NCI-H146 (cell line): ENCODE measurements at places on chromosomes 1 and 21.
A peak's percentile ranks its signal among the peaks of the same experiment; 100 is the strongest.

DNA sequence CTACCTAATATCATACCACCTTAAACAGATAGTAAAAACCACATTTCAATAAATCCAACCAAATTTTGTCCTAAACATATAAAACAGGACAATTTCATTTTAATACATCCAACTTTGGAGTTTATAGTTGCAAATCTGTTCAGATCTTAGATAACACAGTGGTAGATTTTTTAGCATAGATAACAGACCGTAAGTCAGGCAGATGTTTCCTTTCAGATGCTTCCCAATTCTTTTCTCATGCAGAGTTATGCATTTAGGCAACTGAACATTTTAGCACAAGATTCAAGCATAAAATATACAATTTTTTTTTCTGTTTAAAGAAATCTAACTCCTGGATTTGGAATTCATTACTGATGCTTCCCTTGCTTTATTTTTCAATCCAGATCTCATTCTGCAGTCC is 156.5 kb upstream of the ZNHIT6 start:
- no peak for DNase-seq

- no peak for DNase-seq
Observed at GRCh38 chr1:111789666-111790316, 34.1 kb downstream of the DDX20 start.

DNA sequence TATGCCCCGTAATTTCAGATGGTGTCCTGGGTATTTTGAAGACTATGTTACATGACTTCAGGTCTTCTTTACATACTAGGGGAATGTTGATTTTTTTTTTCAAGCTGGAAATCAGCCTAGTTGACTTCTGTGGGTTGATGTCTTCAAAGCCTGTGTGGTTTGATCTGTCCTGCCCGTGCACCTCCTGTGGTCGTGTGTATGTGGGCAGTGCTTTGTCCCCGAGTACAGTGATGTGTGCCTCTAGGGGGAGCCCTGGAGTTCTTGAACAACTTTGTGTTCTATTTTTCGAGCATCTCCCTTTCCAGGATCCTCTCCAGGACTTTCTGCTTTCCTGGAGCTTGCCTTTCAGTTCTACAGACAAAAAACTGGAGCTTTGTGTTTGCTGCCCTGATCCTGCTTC is 28.9 kb downstream of the OBSCN start:
- peak; percentile 10 for DNase-seq

DNA sequence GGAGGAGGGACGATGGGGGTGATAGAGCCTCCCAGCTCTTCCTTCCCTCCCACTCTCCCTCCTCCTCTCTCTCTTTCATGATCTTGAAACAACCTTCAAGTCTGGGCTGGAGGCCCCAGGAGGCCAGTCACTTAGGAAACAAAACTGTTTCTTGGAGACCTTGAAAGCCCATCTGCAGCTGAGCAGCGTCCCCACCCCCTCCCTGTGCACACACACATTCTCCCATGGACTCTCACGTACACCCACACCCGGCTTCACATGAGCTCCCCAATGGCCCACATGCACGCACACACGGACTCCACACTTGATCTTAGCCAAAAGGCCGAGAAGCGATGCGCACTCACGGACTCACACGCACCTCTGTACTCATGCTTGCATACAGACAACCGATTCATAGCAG is 3.2 kb upstream of the ATP1A2 start:
- no peak for DNase-seq

DNA sequence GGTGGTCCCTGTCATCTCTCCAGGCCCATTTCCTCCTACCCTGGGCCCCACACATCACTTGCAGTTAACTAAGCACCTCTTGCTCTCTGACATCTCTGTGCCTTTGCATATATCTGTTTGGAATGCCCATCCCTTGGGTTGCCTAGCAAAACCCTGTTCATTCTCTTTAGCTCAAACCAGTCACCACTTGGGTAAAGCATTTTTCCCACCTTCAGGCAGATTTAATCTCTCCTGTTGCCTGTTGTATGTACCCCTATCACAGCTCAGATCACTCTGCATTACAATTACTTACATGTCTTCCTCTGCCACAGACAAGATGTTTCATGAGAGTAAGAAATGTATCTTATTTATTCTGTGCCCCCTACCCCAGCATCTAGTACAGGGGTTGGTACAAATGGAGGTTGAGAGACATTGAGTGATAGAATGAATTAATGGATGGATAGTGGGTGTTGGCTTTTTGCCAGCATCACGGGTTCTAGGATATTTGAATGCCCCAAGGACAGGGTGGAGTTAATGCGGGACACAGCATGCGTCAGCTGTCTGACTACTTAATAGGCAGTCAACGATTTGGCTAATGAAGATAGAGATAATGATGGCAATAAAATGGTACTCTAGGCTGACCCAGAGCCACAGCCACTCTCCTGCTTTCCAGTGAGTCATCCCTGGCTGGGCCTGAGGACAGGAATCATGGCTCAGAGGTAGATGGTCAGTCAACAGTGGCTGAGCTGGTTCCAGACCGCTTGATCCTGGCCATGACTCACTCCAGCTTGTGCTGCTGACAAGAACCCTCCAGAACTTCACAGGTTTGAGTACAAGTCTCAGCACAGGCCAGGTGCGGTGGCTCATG is 6.5 kb downstream of the NR0B2 start:
- DNase-seq = peak; percentile 73

- DNase-seq = no peak
Observed at GRCh38 chr1:23772854-23773242, 5.4 kb upstream of the PITHD1 start.

- no peak for DNase-seq
Observed at GRCh38 chr1:100528871-100529270, 9.1 kb upstream of the GPR88 start.

DNA sequence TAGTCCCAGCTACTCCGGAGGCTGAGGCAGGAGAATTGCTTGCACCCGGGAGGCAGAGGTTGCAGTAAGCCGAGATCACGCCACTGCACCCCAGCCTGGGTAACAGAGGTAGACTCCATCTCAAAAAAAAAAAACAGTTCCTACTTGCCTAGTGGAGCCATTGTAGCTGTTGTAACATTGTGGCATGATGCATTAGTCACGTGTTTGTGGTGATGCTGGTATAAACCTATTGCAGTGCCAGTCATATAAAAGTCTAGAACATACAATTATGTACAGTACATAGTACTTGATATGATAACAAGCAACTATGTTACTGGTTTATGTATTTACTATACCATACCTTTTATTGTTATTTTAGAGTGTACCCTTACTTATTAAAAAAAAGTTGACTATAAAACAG is 16.2 kb downstream of the KYAT3 start:
- DNase-seq = no peak

DNA sequence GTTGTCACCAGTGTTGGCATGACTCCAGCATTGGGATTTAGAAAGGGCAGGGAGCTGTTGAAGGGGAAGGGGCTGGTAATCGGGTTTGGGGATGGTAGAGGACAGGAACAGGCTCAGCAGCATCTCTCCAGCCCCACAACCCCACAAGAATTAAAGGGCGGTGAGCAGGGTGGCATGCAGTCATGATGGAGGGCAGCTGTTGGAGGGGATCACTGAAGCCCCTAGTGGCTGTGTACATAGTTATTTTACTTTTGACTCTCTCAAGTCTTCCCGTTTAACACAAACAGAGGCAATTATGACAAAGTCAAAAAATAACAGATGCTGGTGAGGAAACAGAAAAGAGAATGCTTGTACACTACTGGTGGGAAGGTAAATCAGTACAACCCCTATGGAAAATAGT is 213.8 kb downstream of the URB2 start:
- no peak for DNase-seq

GRCh38 chr1:236673289-236673919 is 12.9 kb upstream of the ACTN2 start:
- no peak for DNase-seq

GRCh38 chr1:28775121-28775942 is 36.6 kb upstream of the OPRD1 start:
- DNase-seq = peak; percentile 71

DNA sequence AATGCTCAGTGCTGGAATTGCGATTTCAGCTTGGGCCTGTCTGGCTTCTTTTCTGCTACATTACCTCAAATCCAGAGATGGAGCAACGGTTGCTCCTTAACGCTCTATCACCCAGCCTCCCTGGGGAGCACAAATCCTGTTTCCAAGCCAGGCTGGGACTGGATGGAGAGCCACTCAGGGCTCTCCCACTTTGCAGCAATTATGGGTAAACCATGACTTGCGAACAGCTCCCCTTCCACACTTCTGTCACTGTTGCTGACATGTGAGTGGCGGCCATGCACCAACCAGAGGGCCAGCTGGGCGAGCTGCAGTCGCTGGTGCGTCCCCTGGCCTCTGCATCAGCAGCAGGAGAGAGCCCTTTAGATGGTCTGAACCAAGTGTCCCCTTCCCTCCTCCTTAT is 65.1 kb upstream of the RAB4A start:
- DNase-seq = no peak

GRCh38 chr1:115404911-115405310 is 66.9 kb upstream of the NGF start:
- no peak for DNase-seq

- DNase-seq = no peak
Observed at GRCh38 chr1:23577056-23578004, 18.0 kb upstream of the ID3 start.

DNA sequence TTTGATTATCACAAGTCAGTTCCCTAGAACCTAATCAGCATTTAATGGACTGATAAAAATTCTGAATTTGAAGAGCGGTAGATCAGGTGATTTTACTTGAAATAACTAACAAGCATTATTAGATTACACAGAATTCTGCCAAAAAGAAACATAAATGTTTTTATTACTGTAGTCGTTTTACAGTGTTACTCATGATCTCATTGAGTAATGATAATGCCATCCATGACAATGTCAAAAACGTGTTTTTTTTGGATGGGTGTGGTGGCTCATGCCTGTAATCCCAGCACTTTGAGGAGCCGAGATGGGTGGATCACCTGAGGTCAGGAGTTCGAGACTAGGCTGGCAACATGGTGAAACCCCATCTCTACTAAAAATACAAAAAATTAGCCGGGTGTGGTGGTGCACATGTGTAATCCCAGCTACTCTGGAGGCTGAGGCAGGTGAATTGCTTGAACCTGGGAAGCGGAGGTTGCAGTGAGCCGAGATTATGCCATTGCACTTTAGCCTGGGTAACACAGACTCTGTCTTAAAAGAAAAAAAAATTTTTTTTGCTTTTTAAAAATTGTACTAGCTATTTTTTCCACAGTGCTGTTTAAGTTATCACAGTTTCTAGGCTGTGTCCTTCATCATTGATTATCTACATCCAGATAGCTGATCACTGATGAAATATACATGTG is 56.6 kb downstream of the LAMC1 start:
- no peak for DNase-seq
